ENCODE measurements at places on chromosomes 5 and 9. TPM values are rescaled to one million over a fixed set of nuclear protein-coding genes. Genes with fewer than 3 reads are reported as not detected.

- H3K27ac ChIP-seq = no peak overlapping the region
- no peak overlapping the region for H3K4me3 ChIP-seq
- no peaks in the 10 kb centered on the region for H3K27me3 ChIP-seq
- no peak for DNase-seq
Measured at GRCh38 chr5:25688156-25688555, 1043.4 kb upstream of the CDH10 start.

The CFAP77 gene
- total RNA-seq = not detected

- no peaks in the 10 kb centered on the region for H3K27me3 ChIP-seq
- H3K4me3 ChIP-seq = no peak overlapping the region
- no peak overlapping the region for H3K27ac ChIP-seq
- no peaks in the 10 kb centered on the region for H3K36me3 ChIP-seq
- H3K4me1 ChIP-seq = no peaks in the 10 kb centered on the region
- DNase-seq = no peak
Measured at GRCh38 chr9:83330207-83331196, 207.7 kb downstream of the FRMD3 start.

The GFPT2 gene
- total RNA-seq = 15.6 TPM

The ADAMTSL1 gene
- total RNA-seq = 23.7 TPM

GRCh38 chr9:137064027-137064879, 6.1 kb downstream of the SAPCD2 start:
- no peak for DNase-seq
- no peaks in the 10 kb centered on the region for H3K36me3 ChIP-seq
- H3K27ac ChIP-seq = no peak overlapping the region
- no peak overlapping the region for H3K4me3 ChIP-seq

DNA sequence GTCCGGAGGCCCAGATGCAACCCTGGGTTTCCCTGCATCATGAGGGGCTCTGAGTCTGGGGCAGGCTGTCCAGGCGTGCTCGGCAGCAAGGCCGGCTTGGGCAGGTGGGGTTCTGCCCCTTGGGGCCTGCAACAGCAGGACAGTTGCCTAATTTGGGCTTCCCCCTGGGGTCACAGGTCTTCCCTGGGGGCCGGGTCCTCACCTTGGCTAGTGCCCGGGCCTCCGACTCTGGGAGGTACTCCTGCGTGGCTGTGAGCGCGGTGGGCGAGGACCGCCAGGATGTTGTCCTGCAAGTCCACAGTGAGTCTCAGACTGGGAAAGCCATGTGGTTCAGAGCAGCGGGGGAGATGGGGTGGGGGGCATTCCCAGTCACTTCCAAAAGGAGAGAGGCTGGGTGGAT, 82.1 kb upstream of the ASS1 start:
- DNase-seq = no peak
- H3K4me3 ChIP-seq = no peak overlapping the region
- H3K27ac ChIP-seq = no peak overlapping the region
- no peaks in the 10 kb centered on the region for H3K36me3 ChIP-seq

The PPP6C gene
- 29.0 TPM for total RNA-seq

The FOXD4 gene
- total RNA-seq = 0.19 TPM

GRCh38 chr5:163964671-163965070, 459.3 kb downstream of the MAT2B start:
- no peaks in the 10 kb centered on the region for H3K27me3 ChIP-seq
- H3K4me3 ChIP-seq = no peak overlapping the region
- DNase-seq = no peak
- no peaks in the 10 kb centered on the region for H3K4me1 ChIP-seq
- no peaks in the 10 kb centered on the region for H3K36me3 ChIP-seq

The CCDC183 gene
- total RNA-seq = 2.1 TPM

The SMIM33 gene
- not detected for total RNA-seq

- no peaks in the 10 kb centered on the region for H3K36me3 ChIP-seq
- no peak overlapping the region for H3K4me3 ChIP-seq
- DNase-seq = no peak
- peaks cover 47% of the 10 kb centered on the region for H3K4me1 ChIP-seq
- peak overlapping the region; percentile 78 for H3K27ac ChIP-seq
Measured at GRCh38 chr5:148970228-148970627, 92.6 kb downstream of the SH3TC2 start.

DNA sequence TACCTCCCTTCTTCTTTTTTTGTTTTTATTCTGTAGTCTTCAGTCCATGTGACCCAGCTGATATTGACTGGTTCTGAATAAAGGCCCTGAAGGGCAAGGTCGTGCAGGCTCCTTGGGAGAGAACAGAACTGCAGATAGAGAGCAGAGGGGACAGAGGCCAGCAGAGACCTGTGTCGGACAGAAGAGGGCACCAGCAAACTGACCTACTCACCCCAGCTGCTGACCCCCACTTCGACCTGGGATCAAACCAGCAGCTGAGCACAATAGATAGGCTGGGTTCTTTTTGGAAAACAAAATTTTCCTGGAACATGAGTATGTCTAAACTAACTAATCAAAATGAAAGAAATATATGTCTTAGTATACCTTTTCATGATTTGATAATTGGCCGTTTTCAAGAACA, 695.1 kb downstream of the NR2F1-AS1 start:
- no peak overlapping the region for H3K27ac ChIP-seq
- H3K4me1 ChIP-seq = no peaks in the 10 kb centered on the region
- DNase-seq = no peak
- H3K4me3 ChIP-seq = no peak overlapping the region
- H3K27me3 ChIP-seq = no peaks in the 10 kb centered on the region

The PCDHB5 gene
- total RNA-seq = 0.11 TPM

DNA sequence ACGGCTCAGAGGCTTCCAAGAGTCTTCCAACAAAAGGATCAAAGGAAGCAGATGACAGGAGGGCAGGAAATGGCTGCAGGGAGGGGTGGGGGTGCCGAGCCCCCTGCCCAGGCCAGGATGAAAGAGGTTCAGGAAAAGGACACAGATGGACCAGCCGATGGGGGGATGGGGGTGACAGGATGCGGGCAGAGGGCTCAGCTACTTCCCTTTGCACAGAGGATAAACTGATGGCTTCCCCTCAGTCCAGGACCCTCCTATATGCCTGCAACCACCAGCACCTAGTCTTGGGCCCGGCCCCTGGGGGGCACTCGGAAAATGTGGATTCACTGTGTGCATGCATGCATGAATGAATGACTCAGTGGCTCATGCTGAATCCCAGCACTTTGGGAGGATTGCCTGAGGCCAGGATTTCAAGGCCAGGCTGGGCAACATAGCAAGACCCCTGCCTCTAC, 148.2 kb downstream of the C9orf50 start:
- H3K4me3 ChIP-seq = no peak overlapping the region
- DNase-seq = no peak
- H3K36me3 ChIP-seq = no peaks in the 10 kb centered on the region
- H3K27me3 ChIP-seq = no peaks in the 10 kb centered on the region
- no peak overlapping the region for H3K27ac ChIP-seq
- peaks cover 11% of the 10 kb centered on the region for H3K4me1 ChIP-seq

The CMYA5 gene
- total RNA-seq = 1.2 TPM

DNA sequence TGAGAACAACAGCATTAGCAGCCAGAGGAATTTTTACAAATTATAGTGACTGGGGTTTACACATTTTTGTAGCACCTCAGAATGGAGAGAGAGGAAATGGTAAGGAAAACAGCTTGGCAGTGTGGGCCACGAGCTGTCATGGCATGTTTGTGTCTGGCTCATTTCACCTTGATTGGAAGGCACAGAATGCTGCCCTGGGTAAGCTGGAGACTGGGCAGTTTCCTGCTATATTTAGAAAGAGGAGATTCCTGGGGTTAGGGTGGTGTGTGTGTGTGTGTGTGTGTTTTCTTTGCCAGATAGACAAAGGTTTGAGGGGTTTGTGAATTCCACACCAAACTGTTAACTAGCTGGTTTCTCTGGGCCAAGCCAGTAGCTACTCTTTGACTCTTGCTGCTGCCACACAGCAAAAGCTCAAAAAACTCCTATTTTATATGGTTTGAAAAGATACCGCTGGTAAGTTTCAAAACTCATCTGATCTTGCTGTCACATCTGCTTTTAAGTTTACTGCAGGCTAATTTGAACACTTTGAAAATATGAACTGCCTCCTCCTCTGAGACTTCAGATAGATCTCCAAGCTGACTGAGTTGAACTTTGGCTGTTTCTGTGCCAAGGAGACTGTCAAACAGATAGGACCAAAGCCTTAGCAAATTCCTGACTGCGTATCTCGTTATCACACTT, 9.1 kb downstream of the ARHGAP26 start:
- peaks cover 5% of the 10 kb centered on the region for H3K4me1 ChIP-seq
- H3K27ac ChIP-seq = peak overlapping the region; percentile 36
- DNase-seq = no peak
- no peaks in the 10 kb centered on the region for H3K27me3 ChIP-seq

DNA sequence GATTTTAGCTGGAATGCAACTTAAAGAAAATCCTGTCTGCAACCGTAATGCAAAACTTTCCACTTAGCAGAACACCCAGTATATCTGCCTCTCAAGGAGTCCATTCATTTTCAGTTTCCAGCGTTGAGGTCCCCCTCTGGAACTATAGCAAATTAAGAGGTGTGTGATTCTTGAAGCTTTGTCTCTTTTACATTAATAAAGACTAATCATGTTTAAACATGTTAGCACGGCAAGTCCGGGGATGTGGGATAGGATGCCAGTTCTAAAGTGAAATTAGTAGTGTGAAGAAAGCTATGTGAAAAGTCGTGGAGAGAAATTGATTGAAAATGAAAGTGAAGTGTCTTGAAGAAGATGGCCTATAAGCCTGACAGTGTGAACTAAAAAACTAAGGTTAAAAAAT, 429.1 kb downstream of the NR2F1-AS1 start:
- no peak for DNase-seq
- H3K27me3 ChIP-seq = no peaks in the 10 kb centered on the region
- no peaks in the 10 kb centered on the region for H3K36me3 ChIP-seq
- no peaks in the 10 kb centered on the region for H3K4me1 ChIP-seq
- H3K27ac ChIP-seq = no peak overlapping the region

- no peak overlapping the region for H3K27ac ChIP-seq
- DNase-seq = no peak
- H3K4me1 ChIP-seq = peaks cover 10% of the 10 kb centered on the region
- H3K36me3 ChIP-seq = no peaks in the 10 kb centered on the region
Measured at GRCh38 chr5:58462623-58463230, 2.8 kb upstream of the PLK2 start.

DNA sequence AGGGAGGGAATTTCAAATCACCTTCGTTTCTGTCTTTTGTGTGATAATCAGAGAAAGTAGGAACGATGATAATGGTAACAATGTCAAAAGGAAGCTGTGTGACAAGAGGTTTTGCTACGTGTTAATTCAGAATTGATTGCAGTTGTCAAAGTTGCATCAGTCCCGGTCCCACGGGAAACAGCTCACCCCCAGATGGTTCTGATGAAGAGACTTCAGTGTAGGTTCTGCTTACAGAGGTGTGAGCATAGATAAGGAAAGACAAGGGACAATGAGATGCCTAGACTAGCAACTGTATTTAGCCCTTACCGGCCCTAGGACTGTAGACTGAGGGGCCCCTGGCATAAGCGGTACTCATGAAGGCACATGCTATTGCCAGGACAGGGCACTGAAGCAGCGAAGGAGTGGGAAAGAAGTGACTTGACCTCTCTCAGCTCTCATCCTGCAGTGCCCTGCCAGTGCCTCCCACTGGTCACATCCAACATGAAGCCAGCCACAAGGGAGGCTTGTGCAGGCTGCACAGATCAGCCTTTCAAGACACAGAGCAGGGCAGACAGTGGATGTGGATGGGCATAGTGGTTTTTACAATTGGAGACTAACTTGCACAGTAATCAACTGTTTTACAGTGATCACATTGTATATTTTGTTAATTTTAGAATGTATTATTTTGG, 21.1 kb downstream of the PDE8B start:
- no peaks in the 10 kb centered on the region for H3K4me1 ChIP-seq
- H3K27me3 ChIP-seq = no peaks in the 10 kb centered on the region
- H3K27ac ChIP-seq = no peak overlapping the region

The HINT2 gene
- 13.2 TPM for total RNA-seq

GRCh38 chr9:135290086-135290485, 189.5 kb upstream of the PPP1R26 start:
- no peaks in the 10 kb centered on the region for H3K36me3 ChIP-seq
- no peaks in the 10 kb centered on the region for H3K4me1 ChIP-seq
- no peak overlapping the region for H3K27ac ChIP-seq

The ST8SIA4 gene
- total RNA-seq = 3.4 TPM

- no peaks in the 10 kb centered on the region for H3K27me3 ChIP-seq
- no peaks in the 10 kb centered on the region for H3K36me3 ChIP-seq
- DNase-seq = no peak
- peaks cover 10% of the 10 kb centered on the region for H3K4me1 ChIP-seq
- no peak overlapping the region for H3K4me3 ChIP-seq
- no peak overlapping the region for H3K27ac ChIP-seq
Measured at GRCh38 chr9:121542025-121542424, 42.4 kb upstream of the GGTA1 start.

GRCh38 chr9:134552349-134552990, 89.1 kb upstream of the COL5A1 start:
- DNase-seq = no peak
- peaks cover 6% of the 10 kb centered on the region for H3K4me1 ChIP-seq
- no peak overlapping the region for H3K4me3 ChIP-seq
- H3K27me3 ChIP-seq = no peaks in the 10 kb centered on the region
- no peaks in the 10 kb centered on the region for H3K36me3 ChIP-seq
- H3K27ac ChIP-seq = peak overlapping the region; percentile 10

DNA sequence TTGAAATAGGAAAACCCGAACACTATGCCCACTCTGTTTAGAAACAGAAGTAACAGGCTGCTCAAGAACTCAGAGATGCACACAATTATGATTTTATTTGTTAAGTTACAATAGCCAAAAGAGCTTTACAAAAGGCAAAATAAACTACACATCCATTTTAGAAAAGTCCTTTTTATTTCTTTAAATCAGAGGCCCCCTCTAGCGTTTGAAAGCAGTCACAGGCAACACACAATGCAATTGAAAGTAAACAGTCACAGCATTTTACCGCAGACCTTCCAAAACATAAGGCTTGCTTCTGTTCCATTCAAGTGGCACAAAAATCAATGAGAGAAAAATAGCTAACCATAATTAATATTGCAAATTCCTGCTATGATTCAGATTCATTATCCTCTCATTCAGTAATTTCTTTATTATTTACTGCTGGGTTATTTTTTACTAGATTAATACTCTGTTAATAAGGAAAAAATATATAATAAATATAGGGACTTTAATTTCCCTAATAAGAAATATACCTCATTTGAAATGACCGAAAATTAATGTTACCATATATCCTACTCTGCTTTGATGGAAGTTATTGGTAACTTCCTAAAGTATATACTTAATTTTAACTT, 78.3 kb downstream of the CEP120 start:
- no peak overlapping the region for H3K4me3 ChIP-seq
- H3K36me3 ChIP-seq = no peaks in the 10 kb centered on the region
- no peak overlapping the region for H3K27ac ChIP-seq
- H3K27me3 ChIP-seq = no peaks in the 10 kb centered on the region
- H3K4me1 ChIP-seq = no peaks in the 10 kb centered on the region

DNA sequence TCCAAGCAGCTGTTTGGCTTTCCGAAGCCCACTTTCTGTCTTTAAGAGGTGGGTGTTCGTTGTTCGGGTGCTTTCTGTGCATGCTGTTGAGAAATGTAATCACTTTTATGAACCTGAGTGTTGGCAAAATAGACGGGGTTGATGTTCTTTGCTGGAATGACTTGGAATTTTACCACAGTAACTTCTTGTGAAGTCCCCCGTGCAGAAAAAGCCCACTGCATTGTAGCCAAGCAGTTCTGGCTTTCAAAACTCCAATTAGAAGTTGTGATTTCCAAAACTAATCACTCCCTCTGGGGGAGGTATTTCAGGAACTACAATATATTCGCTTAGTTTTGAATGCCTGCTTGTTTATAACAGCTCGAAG, 111.1 kb downstream of the PAM start:
- no peak for DNase-seq
- no peaks in the 10 kb centered on the region for H3K36me3 ChIP-seq
- no peaks in the 10 kb centered on the region for H3K4me1 ChIP-seq

The BTNL9 gene
- total RNA-seq = 5.3 TPM
